ENCODE measurements at places on chromosomes 7 and 10. TPM values are rescaled to one million over a fixed set of nuclear protein-coding genes. Genes with fewer than 3 reads are reported as not detected.

FAM131B gene
- total RNA-seq = 0.29 TPM

RADIL gene
- total RNA-seq = 3.0 TPM

PRSS37 gene
- not detected for total RNA-seq

GRCh38 chr10:82943142-82943541 is 1068.1 kb downstream of the NRG3 start:
- DNase-seq = no peak

DNA sequence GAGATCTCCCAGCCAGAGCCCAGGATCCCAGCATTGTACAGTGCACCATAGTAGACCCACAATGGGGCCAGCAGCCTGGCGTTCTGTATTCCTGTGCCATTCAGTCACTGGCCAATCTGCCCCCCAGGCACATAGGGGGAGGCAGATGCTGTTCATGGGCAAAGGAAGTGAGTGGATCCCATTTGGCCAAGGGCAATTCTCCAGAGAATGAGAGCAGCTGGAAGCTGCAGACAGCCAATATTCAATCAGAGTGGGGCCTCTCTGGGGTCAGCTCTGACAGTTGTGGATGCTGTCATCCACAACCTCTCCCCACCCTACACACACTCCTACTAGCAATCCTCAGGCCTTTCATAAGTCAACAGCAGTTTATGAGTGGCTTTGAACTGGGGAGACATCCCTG is 17.5 kb downstream of the STEAP1B start:
- DNase-seq = no peak

GRCh38 chr10:62130948-62131347 is 137.7 kb downstream of the RTKN2 start:
- DNase-seq = no peak
